ENCODE measurements at places on chromosomes 4 and X.

- peak; percentile 26 for DNase-seq
Observed at GRCh38 chrX:101287402-101287801, 3.7 kb downstream of the TAF7L start.

DNA sequence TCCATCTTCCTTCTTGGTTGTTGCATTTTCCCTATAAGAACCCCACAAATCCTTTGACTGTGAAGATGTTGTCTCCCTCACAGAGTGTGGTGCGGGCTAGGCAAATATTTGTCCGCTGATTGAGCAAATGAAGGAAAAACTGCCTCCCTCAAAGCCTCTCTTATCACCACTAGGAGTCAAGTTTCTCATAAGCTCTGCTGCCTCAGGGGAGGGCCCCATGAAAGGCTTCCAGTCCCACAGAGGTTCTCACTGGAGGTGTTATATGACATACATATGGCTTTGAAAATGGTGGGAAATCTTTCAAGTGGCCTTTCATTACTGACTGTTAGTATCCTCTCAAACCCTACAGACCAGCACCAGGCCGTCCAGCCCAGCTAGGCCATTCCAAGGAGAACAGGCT is 9.3 kb downstream of the VGLL1 start:
- DNase-seq, result no peak

- peak; percentile 92 for DNase-seq
Observed at GRCh38 chr4:53196882-53197771, 168.7 kb downstream of the SCFD2 start.

- no peak for DNase-seq
Observed at GRCh38 chr4:2652415-2653160, 103.5 kb downstream of the TNIP2 start.

- DNase-seq, result no peak
Observed at GRCh38 chrX:132364313-132364712, 124.5 kb downstream of the MBNL3 start.

- DNase-seq, result no peak
Observed at GRCh38 chr4:140924761-140925392, 168.7 kb upstream of the TBC1D9 start.

Data from foreskin fibroblast (primary cell).